ENCODE measurements at places on chromosomes 12 and 14.

GRCh38 chr12:6559500-6559899, 3.7 kb upstream of the IFFO1 start:
- DNase-seq = no peak

- DNase-seq = no peak
These were observed 522.1 kb downstream of the TMEM132D start for GRCh38 chr12:129381715-129382114.

GRCh38 chr14:99995700-99996356, 69.4 kb upstream of the EVL start:
- DNase-seq = peak; percentile 63

DNA sequence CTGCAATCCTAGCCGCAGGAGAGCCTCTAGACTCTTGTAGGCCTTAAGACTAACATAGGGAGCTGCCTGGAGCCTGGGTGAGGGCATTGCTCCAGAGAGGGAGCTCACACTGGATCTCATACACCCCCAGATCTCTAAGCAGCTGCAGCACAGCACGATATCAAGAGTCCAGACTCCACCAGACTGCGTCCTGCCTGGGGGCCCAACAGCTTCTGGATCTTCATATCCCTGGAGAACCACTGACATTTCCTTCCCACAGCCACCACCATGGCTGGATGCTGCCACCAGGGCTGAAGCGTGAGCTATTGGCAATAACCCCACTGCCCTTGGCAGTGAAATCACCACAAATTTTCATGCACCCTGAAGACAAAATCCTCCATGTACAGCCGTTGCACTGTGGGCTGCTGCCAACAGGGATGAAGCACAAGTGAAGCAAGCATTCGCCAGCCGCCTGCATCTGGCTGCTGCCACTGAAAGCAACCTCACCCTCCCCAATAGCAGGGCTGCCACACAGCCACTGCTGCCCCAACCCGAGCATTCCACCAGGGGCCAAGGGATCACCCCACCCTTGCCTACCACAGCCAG, 28.2 kb downstream of the CACNA2D4 start:
- no peak for DNase-seq

DNA sequence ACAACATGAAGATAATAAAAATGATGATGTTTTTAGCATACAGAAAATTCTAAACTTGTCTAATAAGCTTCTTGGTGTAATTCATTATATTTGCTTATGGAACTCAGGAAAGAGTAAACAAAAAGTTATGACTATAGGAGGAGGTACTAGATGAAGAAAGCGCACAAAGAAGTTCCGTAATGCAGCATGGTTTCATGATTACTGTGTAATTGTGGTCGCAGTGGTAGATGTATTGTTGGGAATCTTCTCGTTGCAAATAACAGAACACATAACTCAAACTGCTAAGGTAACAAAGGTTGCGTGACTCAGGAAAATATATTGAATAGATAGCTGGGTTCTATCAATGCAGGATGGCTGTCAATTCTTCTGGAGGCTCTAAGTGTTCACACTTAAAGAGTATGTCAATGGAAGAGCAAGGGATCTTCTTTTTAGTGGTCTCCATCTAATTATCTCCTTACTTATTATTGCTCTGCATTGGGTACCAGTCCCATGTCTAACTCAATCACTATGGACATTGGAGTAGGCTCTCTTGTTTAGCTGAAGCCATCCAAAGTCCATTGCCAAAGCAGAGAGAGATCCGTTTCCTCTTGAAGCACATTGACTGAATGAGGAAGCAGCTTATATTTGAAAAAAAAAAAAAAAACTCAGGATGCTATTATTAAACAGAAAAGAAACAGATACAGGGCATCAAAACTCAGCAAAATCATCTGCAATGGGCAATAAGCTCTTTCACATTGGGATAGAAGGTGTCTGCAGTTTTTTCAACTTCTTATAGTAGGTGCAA, 283.4 kb upstream of the ATP2B1 start:
- DNase-seq = no peak

DNA sequence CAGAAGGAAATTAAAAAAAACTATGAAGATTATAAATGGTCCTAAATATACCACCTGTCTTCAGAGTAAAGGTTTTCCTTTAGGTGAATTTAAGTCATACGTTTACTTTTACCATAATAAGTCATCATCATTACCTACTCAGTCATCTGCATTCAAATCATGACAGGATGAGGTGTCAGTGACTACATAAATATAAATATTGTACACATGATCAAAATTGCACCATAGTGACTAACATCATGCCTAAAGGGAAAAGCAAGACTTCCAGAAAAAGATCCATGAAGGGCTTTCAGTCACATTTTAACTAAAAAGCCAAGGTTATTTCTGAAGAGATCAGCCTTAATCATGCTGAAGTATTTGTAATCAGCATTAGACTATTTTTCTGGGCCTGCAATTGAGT, 759.9 kb upstream of the FLRT2 start:
- DNase-seq = no peak

GRCh38 chr14:22699801-22700564, 55.8 kb upstream of the OR6J1 start:
- DNase-seq = no peak

- no peak for DNase-seq
These were observed 810 bp upstream of the TMBIM4 start for GRCh38 chr12:66170606-66171005.

DNA sequence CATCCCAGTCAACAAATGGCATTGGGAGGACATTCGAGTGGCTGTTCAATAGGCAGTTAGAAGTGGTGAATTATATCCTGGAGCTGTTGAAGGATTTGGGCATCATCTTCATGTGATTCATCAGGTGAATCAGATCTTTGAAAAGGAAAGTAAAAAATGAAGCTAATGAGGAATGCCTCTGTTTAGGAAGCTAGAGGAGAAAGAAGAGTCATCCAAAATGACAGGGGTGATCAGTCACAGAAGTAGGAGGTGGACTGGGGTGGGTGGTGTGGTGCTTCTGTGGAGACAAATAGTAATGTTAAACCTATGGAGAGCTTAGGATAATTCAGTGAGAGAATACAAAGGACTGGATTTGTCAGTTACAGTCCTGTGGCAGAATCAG, 32.7 kb downstream of the DIP2B start:
- DNase-seq = no peak

GRCh38 chr14:47427629-47428028, 247.8 kb downstream of the MDGA2 start:
- DNase-seq = no peak

DNA sequence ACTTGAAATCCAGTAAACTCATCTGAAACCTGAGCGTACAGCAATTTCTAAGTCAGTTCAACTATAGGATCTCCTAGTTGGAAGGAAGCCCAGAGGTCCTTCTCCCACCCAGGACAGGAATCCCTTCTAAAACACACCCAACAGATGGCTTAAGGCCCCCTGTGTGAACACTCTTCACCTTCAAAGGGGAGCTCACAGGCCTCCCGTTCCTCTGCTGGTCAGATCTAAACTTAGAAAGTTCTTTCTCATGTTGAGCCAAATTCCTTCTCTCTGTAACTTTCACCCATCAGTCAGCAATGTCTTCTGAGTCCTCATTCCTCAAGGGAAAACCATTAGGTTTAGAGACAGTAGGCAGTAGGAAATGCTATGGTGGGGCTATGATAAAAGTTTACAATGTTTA, 355.2 kb downstream of the PCNX1 start:
- no peak for DNase-seq

GRCh38 chr12:52774629-52775250, 2.4 kb downstream of the KRT76 start:
- no peak for DNase-seq

GRCh38 chr14:93546642-93547041, 115.9 kb downstream of the UNC79 start:
- no peak for DNase-seq

DNA sequence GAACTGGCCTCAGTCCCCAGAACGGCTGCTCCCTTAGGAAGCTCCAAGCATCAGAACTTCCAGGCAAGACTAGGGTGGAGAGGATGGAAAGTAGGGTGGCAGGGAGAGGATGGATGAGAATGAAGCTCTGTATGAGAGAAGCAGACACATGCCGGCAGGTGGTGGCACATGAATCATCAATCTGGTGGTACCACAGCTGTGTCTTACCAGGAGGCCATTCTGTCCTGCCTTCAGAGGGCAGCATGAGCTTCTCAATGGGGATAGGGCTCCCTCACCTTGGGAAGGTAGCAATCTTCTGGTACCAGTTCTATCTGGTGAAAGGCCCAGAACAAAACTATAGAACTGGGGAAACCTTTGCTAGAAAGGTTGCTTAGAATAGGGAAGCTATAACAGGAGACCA, 55.4 kb upstream of the PYGL start:
- DNase-seq = no peak

DNA sequence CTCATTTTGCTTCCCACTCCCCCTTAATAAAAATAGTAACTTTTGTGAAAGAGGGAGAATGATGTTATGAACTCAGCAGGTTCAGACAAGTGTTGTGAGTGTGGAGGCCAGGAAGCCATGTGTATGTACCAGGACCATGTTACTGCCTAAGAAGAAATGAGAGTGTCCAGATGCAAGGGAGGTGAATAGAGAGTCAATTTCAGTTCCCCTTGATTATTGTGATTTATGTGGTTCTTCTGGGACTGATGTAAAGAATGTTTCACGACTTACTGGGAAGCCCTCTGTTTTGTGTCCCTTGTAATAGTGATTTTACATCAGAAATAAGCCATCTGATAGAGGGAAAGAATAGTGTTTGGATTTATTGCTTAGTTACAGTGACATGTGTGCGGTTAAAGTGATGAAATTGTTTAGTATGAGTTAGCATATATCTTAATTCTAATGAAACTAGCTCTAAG, 32.5 kb downstream of the FBXO34 start:
- no peak for DNase-seq

DNA sequence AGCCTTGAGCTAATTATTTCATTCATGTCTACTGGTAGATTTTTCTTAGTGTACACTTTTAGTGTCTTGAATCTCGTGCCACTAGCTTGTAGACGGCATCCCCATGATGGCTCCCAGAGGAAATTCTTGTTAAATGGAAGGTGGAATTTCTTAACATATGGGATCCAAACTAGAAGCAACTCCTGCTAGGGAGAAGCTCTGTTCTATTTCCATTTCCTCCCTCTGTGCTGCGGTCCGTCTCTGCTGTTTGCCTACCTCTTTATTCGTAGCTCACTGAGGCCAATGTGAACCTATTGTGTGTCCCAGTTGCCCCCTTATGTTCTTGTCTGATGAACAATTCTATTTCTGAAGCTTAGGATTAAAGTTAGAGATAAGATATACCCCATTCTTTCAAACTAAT, 588 bp downstream of the PIK3C2G start:
- DNase-seq = no peak

DNA sequence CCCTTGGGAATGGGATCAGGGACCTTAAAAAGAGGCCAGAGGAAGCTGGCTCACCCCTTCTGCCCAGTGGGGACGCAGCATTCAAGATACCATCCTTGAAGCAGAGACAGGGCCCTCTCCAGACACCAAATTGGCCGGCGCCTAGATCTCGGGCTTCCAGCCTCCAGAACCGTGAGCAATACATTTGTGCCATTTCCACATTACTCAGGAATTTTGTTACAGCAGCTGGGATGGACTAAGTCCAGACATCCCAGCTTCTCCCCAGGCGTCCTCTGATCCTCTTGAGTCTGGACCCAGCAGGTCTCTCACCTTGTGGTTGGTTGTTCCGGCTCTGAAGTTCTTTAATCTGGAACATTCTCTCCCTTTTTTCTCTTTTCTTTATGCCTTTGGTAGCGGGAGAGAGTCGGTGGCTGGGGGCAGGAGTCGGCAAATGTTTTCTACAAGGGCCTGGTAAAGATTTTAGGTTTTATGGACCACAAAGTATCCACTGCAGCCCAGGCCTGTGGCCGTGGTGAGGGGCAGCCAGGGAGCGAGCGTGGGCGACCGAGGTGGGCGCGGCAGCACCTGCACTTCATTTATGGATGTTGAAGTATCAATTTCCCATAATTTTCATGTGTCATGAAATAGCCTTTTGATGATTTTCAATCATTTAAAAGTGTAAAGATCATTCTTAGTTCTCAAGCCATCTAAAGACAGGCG, 4.8 kb downstream of the CEP170B start:
- no peak for DNase-seq

DNA sequence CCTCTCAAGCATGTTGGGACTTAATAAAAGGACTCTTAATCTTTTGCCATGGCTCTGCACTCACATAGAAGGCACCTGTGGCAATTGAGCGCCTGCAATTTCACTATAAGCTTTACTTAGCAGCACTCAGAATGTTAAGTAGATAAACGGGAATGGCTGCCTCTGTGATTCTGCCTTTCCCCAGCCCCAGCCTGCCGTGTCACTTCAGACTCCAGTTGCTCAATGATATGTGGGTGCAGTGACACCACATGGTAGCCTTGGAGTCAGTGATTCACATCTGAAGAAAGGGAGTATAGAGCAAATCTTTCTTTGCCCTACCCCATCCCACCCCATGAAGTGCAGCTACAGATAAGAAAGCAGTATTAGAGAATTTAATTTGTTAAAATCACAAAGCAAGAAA, 96.1 kb downstream of the ZFC3H1 start:
- DNase-seq = no peak

GRCh38 chr12:122747224-122748135, 5.1 kb upstream of the DENR start:
- DNase-seq = no peak

DNA sequence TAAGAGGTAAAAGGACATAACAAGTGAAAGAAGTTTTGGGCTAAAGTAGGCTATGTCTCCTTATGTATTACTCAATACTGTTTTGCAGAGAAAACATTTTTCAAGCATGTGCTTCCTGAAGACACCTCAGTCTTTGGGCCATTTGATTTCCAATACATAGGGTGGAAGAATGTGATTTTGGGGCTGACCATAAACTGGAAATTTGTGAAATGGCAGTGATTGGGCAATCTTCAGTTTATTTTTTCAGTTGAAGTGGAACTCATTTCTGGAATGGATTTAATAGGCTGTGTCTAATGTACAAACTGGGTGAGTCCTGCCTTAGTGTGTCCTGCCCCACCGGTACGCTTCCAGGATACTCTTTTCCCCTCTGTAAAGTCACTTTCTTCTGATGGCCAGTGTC, 2.8 kb upstream of the ACADS start:
- no peak for DNase-seq

DNA sequence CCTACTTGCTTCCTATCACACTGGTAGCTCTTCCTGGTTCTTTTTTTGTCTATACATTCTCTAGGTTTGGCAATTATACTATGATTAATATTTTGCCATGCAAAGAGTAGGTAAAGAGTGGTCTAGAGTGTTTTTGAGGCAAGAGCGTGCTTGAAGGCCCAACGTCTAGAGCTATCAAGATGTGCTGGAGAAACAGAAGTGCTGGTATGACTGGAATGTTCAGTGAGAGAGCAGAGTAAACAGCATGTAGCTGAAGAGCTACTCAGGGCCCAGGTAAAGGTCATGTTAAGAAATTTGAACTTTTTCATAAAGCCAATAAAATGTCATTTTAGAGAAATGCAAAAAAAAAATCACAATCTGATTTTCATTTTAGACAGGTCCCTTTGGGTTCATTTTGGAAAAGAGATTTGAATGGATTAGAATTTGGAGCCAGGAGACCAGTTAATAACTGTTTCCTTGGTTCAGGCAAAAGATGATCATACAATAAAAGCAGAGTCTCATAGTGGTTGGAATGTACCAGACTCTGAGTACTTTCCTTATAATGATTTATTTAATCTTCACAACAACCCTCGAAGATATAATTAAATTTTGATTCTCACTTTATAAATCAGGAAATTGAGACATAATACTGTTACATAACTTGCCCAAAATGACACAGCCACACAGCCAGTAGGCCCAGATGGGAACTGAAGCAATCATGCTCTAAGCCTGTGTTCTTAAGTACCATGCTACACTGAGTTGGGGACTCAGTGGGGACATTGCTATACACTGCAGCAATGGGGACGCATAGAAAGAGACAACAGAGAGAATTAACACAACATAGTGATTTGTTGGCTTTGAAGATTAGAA, 350.1 kb downstream of the NELL2 start:
- DNase-seq = no peak

Measured in effector CD4-positive, alpha-beta T cell (primary cell).